Tibial artery (tissue), 4 donors: ENCODE measurements at places on chromosomes 2 and 18.

- H3K27me3 ChIP-seq, result peaks cover 2% of the 10 kb centered on the region
- no peak overlapping the region for H3K27ac ChIP-seq
Observed at GRCh38 chr2:230602562-230603230, 109.9 kb upstream of the CAB39 start.

DNA sequence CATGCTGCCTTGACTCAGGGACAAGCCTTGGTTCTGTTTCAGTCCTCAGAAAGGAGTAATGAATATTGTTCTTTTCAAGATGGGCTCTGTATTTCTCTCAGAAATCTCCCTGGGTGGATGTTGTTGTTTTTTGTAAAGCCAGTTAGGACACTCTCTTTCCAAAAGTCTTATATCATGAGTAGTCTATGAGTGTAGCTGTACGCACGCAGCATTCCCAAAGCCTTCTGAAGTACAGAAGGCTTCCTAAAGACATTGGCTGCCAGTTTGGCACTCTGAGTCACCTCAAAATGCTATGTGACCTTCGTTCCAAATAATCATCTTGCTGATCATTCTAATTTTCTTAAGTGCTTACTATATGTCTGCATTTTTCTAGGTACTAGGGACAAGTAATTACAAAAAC lies 16.7 kb upstream of the GTF2A1L start:
- no peak overlapping the region for H3K4me3 ChIP-seq
- H3K4me1 ChIP-seq, result no peaks in the 10 kb centered on the region
- H3K36me3 ChIP-seq, result peaks cover 8% of the 10 kb centered on the region
- H3K27ac ChIP-seq, result no peak overlapping the region

DNA sequence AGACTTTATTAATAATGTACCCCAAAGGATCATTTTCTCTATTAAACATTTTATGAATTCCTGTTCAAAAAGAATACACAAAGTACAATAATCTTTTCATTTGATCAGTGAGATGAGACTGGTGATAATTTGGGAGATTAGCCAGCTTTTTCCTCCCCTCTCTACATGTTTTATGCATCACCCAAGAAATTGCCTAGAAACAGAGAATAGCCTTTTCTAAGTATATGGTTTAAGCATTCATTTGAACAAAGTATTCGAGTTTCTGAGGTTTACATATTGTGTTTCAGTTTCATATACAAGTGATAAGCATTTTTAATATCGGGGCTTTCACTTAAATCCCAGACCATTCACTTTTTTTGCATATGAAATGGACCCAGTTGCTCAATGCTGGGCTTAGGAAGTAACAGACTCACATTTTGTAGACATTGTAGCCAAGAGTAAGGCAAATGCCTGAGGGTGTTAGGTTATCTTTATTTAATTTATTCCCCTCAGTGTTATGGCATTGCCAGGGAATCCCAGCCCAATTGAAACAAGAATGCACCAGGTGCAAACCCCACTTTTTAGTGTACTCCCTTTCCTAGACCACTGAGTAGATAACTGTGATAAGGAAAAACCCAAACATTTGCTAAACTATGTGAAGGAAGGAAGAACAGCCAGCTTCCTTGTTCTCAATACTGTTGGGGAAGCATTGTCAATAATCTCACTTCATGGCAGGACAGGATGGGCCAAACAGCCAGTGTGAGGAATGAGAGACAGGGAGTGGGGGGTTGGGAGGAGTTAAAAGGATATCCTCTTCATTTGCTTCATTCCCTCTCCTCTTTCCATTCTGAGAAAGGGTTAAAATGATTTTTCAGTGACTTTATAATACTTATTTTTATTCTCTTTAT lies 3.5 kb downstream of the CPO start:
- H3K27me3 ChIP-seq, result no peaks in the 10 kb centered on the region
- no peak for DNase-seq
- H3K4me3 ChIP-seq, result no peak overlapping the region
- no peak overlapping the region for H3K27ac ChIP-seq

DNA sequence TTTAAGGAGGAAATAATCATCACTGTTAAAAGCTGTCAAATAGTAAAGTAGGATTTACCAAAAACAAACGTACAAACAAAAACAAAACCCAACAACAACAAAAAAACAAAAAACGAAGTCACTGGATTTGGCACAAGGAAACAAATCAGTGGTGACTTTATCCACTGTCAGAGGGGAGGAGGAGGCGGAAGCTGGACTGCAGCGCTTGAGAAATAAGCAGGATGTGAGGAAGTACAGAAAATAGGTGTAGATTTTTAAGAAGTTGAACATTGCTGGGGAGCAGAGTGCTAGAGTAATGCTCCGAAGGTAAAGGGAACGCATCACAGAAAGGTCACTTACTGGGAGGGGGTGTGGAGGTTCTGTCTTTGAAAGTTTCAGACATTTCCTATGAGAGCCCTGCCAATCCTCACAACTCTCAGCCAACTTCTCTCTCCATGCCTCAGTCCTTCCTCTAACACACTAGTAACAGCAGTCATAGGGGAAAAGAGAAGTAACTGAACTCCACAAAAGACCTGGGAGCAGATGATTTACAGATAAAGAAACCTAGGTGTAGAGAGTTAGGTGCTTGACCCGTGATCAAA lies 220.2 kb upstream of the SMAD7 start:
- no peak for DNase-seq
- no peak overlapping the region for H3K4me3 ChIP-seq
- H3K27me3 ChIP-seq, result no peaks in the 10 kb centered on the region
- H3K36me3 ChIP-seq, result no peaks in the 10 kb centered on the region
- peaks cover 44% of the 10 kb centered on the region for H3K4me1 ChIP-seq

DNA sequence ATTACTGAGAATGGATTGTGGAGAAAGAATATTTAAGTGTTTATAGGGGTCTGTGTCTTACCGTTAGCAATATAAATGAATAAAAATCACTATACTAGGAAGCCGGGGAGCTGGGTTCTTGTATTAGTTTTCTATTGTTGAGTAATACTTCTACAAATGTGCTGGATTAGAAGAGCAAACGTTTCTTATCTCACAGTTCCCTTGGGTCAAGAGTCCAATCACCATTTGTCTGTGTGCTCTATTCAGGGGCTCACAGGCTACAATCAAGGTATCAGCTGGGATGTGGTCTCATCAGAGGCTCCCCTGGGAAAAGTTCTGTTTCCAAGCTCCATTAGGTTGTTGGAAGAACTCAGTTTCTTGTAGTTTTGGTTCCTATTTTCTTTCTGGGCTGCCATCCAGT lies 790.9 kb downstream of the CNTNAP5 start:
- no peaks in the 10 kb centered on the region for H3K4me1 ChIP-seq
- H3K36me3 ChIP-seq, result no peaks in the 10 kb centered on the region
- DNase-seq, result no peak

DNA sequence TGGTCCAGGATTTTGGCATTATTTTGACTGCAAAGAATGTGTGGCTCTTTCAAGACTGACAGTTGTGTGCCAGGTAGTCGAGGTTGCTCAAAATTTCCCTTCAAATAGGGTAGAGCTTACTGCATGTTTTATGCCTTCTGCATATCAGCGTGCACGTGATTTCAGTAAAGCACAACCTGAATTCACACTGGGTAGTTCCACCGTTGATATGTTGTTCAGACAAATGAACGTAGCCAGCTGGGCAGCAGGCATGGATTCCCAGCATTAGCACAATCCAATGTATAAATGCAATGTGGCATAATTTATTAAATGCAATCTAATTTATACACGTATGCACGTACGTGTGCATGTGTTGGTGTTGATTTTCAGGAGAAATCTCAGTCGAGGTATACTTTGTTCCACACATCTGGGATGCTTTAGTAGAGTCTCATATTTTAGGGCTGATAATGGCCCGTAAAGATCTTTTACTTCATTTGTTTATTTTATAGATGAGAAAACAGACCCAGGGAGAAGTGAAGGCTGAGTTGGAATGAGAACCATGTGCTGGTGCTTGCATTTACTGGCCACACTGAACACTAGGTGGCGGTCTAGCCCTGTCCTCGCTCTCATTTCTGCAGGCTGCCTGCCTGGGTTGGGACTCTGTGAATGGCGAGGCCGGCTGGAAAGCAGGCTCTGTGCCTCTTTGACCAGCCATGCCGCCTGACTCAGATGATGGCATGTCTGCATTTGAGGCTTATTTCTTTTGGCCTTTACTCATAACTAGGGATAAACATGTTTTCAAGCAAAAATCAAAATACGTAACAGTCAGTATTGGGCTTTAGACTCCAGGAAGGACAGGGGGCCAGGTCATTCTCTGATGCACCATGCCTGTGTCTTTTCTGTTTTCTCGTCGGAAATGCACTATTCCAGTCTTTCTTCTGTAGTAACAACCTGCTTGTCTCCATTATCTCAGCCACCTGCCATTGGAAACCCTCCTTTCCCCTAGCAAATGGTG lies 120.4 kb downstream of the RNF144A start:
- H3K4me1 ChIP-seq, result no peaks in the 10 kb centered on the region
- H3K27me3 ChIP-seq, result no peaks in the 10 kb centered on the region
- peak overlapping the region; percentile 35 for H3K27ac ChIP-seq
- peak; percentile 88 for DNase-seq
- no peaks in the 10 kb centered on the region for H3K36me3 ChIP-seq

GRCh38 chr2:227871375-227871791 lies at the start of gene DAW1:
TSS of gene DAW1 (plus strand) at chr2:227871631. CDS start at chr2:227871690, 59 bp downstream.
- H3K27me3 ChIP-seq, result peaks cover 7% of the 10 kb centered on the region
- peak within 1 kb of the TSS; percentile 32 for H3K4me3 ChIP-seq
- DNase-seq, result no peak
- H3K36me3 ChIP-seq, result no peaks in the 10 kb centered on the region

DNA sequence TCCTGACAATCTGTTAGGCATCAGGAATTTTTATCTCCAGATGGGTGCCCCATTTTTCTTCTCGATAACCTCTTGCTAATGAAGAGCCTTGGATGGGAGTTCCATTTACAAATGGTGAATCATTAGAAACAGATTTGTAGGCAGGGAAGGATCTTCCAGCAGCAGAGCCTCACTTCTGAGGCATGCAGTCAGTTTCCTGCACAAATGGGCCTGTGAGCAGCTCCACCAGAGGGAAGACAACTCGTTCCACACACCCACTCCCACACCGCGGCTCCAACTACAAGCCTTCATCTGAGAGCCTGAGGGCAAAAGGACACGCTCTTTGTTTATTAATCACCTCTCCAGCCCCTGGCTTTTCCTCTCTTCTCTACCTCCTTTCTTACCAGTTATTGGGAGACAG lies 108.5 kb downstream of the CTAGE1 start:
- H3K4me3 ChIP-seq, result no peak overlapping the region
- no peaks in the 10 kb centered on the region for H3K36me3 ChIP-seq
- H3K27me3 ChIP-seq, result no peaks in the 10 kb centered on the region
- no peak overlapping the region for H3K27ac ChIP-seq

- H3K4me3 ChIP-seq, result peak overlapping the region; percentile 48
- no peaks in the 10 kb centered on the region for H3K4me1 ChIP-seq
- H3K27me3 ChIP-seq, result no peaks in the 10 kb centered on the region
- H3K27ac ChIP-seq, result peak overlapping the region; percentile 48
Observed at GRCh38 chr2:33033606-33034081, 86.9 kb downstream of the LTBP1 start.

DNA sequence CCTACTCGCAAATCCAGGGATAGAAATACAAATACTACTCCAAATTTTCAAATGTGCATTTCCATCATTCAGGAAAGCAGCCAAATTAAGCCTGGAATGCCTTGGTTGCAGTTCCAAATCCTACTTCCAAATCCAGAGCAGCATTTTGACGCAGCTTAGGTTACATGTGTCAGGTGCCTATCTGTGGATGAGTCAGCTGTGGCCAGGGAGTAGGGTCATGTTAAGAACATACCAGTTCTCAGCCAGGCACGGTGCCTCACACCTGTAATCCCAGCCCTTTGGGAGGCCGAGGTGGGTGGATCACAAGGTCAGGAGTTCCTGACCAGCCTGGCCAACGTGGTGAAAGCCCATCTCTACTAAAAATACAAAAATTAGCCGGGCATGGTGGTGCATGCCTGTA lies 17.0 kb downstream of the SLC30A6 start:
- peaks cover 62% of the 10 kb centered on the region for H3K36me3 ChIP-seq
- no peaks in the 10 kb centered on the region for H3K4me1 ChIP-seq
- no peak for DNase-seq
- H3K4me3 ChIP-seq, result no peak overlapping the region
- no peak overlapping the region for H3K27ac ChIP-seq
- H3K27me3 ChIP-seq, result no peaks in the 10 kb centered on the region

GRCh38 chr2:191740759-191741158 lies 62.8 kb downstream of the NABP1 start:
- no peaks in the 10 kb centered on the region for H3K4me1 ChIP-seq
- no peaks in the 10 kb centered on the region for H3K36me3 ChIP-seq
- no peak overlapping the region for H3K27ac ChIP-seq
- H3K27me3 ChIP-seq, result no peaks in the 10 kb centered on the region
- no peak for DNase-seq
- no peak overlapping the region for H3K4me3 ChIP-seq

GRCh38 chr2:190468814-190469569 lies 60.8 kb downstream of the MFSD6 start:
- H3K27ac ChIP-seq, result peak overlapping the region; percentile 66
- peak; percentile 78 for DNase-seq
- H3K27me3 ChIP-seq, result no peaks in the 10 kb centered on the region
- H3K4me1 ChIP-seq, result peaks cover 34% of the 10 kb centered on the region
- no peak overlapping the region for H3K4me3 ChIP-seq

GRCh38 chr2:37877457-37878315 lies 47.4 kb upstream of the RMDN2 start:
- DNase-seq, result no peak
- H3K4me1 ChIP-seq, result no peaks in the 10 kb centered on the region
- H3K4me3 ChIP-seq, result no peak overlapping the region
- H3K27ac ChIP-seq, result no peak overlapping the region

- H3K27ac ChIP-seq, result no peak overlapping the region
- no peaks in the 10 kb centered on the region for H3K27me3 ChIP-seq
- DNase-seq, result no peak
- H3K36me3 ChIP-seq, result no peaks in the 10 kb centered on the region
- H3K4me3 ChIP-seq, result no peak overlapping the region
Observed at GRCh38 chr2:100905132-100905805, 85.3 kb downstream of the NPAS2 start.

GRCh38 chr2:175525975-175526374 lies 344.5 kb upstream of the ATP5MC3 start:
- no peaks in the 10 kb centered on the region for H3K4me1 ChIP-seq
- DNase-seq, result no peak
- H3K36me3 ChIP-seq, result no peaks in the 10 kb centered on the region
- no peak overlapping the region for H3K27ac ChIP-seq
- H3K4me3 ChIP-seq, result no peak overlapping the region
- H3K27me3 ChIP-seq, result no peaks in the 10 kb centered on the region

GRCh38 chr2:29000481-29000880 lies 19.4 kb downstream of the TOGARAM2 start:
- H3K36me3 ChIP-seq, result no peaks in the 10 kb centered on the region
- peak; percentile 81 for DNase-seq
- no peak overlapping the region for H3K27ac ChIP-seq
- H3K4me1 ChIP-seq, result no peaks in the 10 kb centered on the region
- no peak overlapping the region for H3K4me3 ChIP-seq
- H3K27me3 ChIP-seq, result no peaks in the 10 kb centered on the region

GRCh38 chr2:13666582-13667414 lies 950.1 kb downstream of the TRIB2 start:
- DNase-seq, result no peak
- no peaks in the 10 kb centered on the region for H3K27me3 ChIP-seq
- H3K4me1 ChIP-seq, result no peaks in the 10 kb centered on the region
- H3K4me3 ChIP-seq, result no peak overlapping the region
